CD4-positive, alpha-beta T cell (primary cell): ENCODE measurements at places on chromosomes 5 and 9. TPM values are rescaled to one million over a fixed set of nuclear protein-coding genes. Genes with fewer than 3 reads are reported as not detected.

DNA sequence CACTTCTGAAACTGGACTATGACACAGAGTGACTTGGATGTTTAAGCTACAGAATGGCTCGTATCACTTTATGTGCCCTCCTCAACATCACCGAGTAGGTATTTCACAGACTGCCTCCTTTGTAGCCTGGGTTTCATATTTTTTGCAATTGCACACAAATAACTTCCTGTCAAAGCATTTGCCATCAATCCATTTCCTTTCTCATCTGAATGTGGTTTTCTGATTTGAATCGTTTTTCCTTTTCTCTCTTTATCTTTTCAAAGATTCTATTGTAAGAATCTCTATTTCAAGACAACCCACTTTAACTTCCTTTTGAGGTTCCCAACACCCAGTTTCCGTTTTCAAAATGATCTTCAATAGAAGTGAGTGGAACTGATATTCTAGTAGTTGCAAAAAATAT lies 563.8 kb upstream of the ARRDC3 start:
- no peaks in the 10 kb centered on the region for H3K36me3 ChIP-seq
- H3K27me3 ChIP-seq, result no peaks in the 10 kb centered on the region
- no peak overlapping the region for H3K27ac ChIP-seq
- no peaks in the 10 kb centered on the region for H3K4me1 ChIP-seq

- DNase-seq, result no peak
- H3K36me3 ChIP-seq, result no peaks in the 10 kb centered on the region
- H3K27me3 ChIP-seq, result no peaks in the 10 kb centered on the region
- H3K4me1 ChIP-seq, result no peaks in the 10 kb centered on the region
These were observed 88.8 kb downstream of the LURAP1L start for GRCh38 chr9:12863618-12864017.

- no peak overlapping the region for H3K4me3 ChIP-seq
- no peak for DNase-seq
- peaks cover 47% of the 10 kb centered on the region for H3K4me1 ChIP-seq
These were observed 10.3 kb downstream of the LPCAT1 start for GRCh38 chr5:1513326-1514026.

GRCh38 chr5:133110709-133111108 lies 58.9 kb downstream of the HSPA4 start:
- H3K4me1 ChIP-seq, result peaks cover 14% of the 10 kb centered on the region
- no peaks in the 10 kb centered on the region for H3K27me3 ChIP-seq
- H3K4me3 ChIP-seq, result no peak overlapping the region
- H3K27ac ChIP-seq, result no peak overlapping the region
- no peaks in the 10 kb centered on the region for H3K36me3 ChIP-seq

- H3K27ac ChIP-seq, result no peak overlapping the region
- H3K4me1 ChIP-seq, result no peaks in the 10 kb centered on the region
- DNase-seq, result no peak
- H3K36me3 ChIP-seq, result no peaks in the 10 kb centered on the region
These were observed 33.8 kb upstream of the TXNDC8 start for GRCh38 chr9:110371411-110372007.

DNA sequence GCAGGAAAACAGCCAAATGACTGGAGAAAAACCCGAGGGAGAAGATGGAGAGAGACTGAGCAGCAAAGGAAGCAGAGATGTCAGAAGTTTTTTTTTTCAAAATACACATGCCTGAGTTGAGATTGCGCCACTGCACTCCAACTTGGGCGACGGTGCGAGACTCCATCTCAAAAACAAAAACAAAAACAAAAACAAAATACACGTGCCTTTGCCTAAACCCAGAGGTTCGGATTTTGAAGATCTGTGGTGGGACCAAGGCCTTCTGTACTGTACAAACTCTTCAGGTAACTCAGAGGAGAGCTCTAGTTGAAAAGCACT lies 38.8 kb upstream of the FBXW11 start:
- H3K4me3 ChIP-seq, result no peak overlapping the region
- DNase-seq, result no peak
- H3K4me1 ChIP-seq, result peaks cover 3% of the 10 kb centered on the region
- H3K27ac ChIP-seq, result no peak overlapping the region

The KIF12 gene
- not detected for total RNA-seq

The SMIM33 gene
- total RNA-seq, result not detected

The EGFL7 gene
- not detected for total RNA-seq

The SV2C gene
- total RNA-seq, result 0.03 TPM

The DELE1 gene
- 61.1 TPM for total RNA-seq

The RETREG1 gene
- 68.9 TPM for total RNA-seq

The IDNK gene
- total RNA-seq, result 5.4 TPM
